CD8-positive, alpha-beta T cell (primary cell): ENCODE measurements at places on chromosomes 3 and 15.

DNA sequence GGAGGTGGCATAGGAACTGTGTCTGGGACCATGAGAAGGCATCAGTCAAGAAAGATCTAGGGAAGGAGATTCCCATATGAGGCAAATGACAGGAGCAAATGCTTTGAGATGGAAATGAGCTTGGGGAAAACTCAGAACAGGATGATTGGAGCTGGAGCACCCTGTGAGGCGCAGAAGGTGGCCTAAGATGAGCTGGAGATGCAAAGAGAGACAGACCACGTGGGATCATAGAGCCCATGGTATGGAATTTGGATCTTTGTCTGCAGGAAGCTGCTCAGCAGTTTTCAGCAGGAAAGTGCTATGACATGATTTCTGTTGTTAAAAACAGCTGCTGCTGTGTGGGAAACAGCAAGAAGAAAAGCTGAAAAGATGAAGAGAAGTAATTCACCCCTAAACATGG lies 310.6 kb downstream of the MAGI1 start:
- DNase-seq, result no peak

- DNase-seq, result no peak
These were observed 21.0 kb upstream of the HACD2 start for GRCh38 chr3:123605789-123606234.

GRCh38 chr15:84812842-84813241 lies 4.3 kb upstream of the ALPK3 start:
- no peak for DNase-seq

GRCh38 chr15:101213147-101213546 lies 38.7 kb downstream of the CHSY1 start:
- no peak for DNase-seq

GRCh38 chr3:30141927-30142326 lies 464.5 kb upstream of the TGFBR2 start:
- no peak for DNase-seq

GRCh38 chr3:12944413-12944812 lies 103.0 kb upstream of the RPL32 start:
- no peak for DNase-seq

DNA sequence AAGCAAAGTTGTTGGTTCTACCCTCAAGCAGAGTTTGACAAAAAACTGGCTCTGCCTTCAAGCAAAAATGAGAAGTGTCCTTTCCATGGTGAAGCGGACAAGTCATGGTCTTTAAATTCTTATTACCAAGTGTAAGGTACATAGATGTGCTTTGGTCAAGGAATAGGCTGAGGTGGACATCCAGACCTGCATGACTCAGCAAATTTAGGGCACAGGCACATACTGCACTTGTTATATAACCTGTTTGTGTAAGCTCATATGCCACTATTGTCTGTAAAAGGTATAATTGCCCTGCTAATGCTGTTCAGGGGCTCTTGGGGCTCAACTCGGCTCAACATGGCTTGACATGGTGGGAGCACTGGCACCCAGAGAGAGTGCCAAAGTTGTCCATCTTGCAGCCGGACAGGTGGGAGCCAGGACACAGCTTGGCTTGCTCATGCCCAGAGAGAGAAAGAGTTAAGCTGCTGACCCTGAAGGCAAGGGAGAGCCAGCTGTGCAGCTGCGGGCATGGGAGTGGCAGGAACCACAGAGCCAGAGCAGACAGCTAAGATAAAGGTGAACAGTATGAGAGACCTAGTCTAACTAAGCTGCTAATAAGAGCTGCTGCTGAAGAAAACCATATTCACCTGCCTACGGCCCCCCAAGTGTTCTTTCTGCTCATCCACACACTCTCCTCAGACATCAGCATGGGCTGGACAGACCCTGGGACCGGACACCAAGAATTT lies 17.7 kb downstream of the MCCC1 start:
- DNase-seq, result no peak

- no peak for DNase-seq
These were observed 45.1 kb downstream of the ACP3 start for GRCh38 chr3:132362329-132362728.

GRCh38 chr15:52464478-52464877 lies 64.2 kb downstream of the MYO5A start:
- DNase-seq, result peak; percentile 43

- DNase-seq, result no peak
These were observed 134.0 kb upstream of the THRB start for GRCh38 chr3:24628523-24629258.

GRCh38 chr3:156148946-156149381 lies 28.6 kb downstream of the KCNAB1 start:
- DNase-seq, result no peak

DNA sequence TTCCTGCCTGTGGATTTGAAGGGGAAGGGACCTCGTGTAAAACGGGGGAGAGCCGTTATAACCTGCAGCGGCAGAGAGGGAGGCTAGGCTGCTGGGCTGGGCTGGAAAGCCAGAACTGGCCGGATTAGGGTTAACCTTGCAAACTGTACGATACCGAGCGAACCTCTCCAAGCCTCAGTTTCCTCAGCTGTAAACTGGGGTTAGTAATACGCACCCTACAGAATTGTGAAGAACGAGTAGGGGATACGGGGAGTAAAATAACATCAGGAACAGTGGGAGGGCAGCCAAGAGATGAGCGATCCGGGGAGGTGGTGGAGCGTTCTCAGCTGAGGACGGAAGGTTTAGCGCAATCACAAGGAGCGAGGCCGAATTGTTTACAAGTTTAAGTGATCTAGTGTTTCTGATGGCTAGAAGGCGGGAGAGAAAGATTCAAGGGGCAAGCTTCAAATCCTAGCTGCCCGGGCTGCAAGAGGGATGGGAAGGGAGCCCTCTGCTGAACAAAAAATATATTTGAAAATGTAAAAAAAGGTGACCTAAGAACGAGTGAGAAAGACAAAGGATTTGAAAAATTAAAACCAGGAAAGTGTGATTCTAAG lies 768 bp upstream of the SEMA5B start:
- DNase-seq, result no peak

- no peak for DNase-seq
These were observed 2.6 kb upstream of the SLC9A9 start for GRCh38 chr3:143850877-143851276.

DNA sequence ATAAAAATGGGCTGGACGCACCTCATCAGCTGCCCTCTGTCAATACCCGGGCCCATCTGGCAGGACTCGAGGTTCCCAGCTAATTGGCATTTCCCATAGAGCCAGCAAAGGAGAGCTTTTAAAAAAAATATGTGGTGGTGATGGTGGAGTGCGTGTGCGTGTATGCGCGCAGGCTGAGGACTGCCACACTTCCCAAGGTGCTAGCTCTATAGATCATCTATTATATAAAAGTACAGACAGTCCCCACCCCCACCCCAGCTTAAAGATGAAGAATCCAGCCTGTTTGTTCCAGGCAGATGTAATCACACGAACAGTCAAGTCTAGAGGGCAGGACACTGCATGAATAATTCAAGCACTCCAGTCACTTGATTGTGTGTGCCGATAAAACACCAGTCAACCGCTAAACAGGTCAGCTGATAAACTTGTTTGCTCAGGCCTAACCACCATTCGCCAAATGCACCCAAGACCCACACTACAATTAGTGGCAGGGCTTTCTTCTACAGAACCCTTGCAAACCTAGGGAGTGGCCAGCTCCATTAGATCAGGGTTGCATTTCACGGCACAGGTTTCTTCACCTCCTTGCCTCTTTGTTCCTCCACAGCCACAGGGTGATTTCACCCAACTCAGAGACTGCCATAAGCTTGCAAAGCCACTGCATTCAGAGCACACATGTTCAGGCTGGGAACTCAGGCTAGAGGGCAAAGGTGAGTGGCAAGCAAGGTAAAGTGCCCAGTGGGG lies 5.8 kb downstream of the TLE3 start:
- DNase-seq, result peak; percentile 12

- DNase-seq, result no peak
These were observed 234.1 kb upstream of the TRIM42 start for GRCh38 chr3:140443806-140444205.

GRCh38 chr15:48754011-48754410 lies 56.9 kb downstream of the CEP152 start:
- DNase-seq, result no peak

- no peak for DNase-seq
These were observed 118.6 kb downstream of the ANO10 start for GRCh38 chr3:43503067-43503728.

DNA sequence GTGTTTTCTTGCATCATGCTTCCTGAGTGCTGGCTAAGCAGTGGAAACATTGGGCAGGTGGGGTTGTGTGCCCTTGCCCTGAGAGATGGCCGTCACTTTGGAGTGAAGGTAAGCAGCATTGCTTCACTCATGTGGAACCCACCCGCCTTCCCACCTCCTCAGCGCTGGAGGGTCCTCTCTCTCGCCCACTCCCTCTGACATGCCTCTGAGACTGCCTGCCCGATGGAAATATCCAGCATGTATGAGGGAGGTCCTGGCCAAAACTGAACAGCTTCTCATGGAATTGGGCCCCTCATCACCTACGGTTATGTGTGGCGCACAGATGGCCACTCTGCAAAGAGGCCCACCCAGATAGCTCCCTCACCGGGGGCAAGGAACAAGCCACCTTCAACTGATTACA lies 48.6 kb downstream of the SMAD3 start:
- DNase-seq, result no peak

DNA sequence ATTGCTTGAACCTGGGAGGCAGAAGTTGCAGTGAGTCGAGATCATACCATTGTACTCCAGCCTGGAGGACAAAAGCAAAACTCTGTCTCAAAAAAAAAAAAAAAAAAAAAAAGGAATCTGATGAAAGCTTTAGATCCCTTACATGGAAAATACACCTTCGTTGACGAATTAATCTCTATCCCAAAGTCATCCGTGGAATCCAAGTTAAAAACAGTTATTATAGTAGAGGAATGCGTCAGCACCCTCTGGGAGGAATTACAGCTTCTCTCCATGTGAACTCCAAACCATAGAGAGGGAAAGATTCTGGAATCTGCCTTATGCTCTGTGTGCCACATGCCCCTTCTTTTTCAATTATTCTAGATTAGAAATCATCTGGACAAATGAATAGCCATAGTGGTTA lies 192.3 kb upstream of the C2CD4B start:
- no peak for DNase-seq

- no peak for DNase-seq
These were observed 184.0 kb downstream of the MAGI1 start for GRCh38 chr3:65854606-65855304.

DNA sequence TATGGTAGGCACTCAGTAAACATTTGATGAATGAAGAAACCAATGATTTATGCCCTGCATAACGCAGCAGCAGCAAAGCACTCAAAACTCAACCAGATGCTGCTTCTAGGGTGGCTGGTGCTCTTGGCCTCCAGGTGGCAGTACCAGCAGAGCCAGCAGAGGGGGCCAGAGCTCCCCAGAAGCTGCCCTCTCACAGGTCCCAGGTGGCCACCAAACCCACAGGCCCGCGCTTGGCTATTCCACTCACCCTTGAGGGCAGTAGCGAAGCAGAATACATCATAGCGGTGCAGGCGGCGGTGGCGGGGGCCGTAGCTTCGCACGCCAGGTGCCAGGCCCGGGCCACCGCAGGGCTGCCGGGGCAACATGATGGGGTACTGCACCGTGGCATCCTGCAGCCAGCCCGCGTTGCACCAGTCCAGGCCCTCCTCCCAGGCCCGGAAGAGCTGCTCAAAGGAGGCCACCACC lies 16.6 kb downstream of the HAPLN3 start:
- DNase-seq, result peak; percentile 52
